ENCODE measurements at places on chromosomes 16 and 17.

GRCh38 chr16:58197314-58198012 lies 443 bp downstream of the CSNK2A2 start:
- no peak for DNase-seq

DNA sequence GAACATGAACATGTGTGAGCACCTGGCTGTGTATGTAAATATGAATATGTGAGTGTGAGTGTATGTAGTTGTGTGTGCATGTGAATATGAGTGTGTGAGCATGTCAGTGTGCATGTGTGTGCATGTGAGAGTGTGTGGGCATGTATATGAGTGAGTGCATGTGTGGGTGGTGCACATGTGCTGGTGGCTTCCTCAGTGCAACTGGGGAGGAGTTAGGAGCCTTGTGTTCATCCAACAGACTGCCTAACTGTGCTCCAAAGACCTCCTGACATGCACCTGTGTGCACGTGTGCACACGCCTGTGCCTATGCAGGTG lies 1.4 kb downstream of the TMEM235 start:
- DNase-seq, result no peak

- no peak for DNase-seq
Measured at GRCh38 chr17:73057196-73057595, 35.3 kb downstream of the SLC39A11 start.

DNA sequence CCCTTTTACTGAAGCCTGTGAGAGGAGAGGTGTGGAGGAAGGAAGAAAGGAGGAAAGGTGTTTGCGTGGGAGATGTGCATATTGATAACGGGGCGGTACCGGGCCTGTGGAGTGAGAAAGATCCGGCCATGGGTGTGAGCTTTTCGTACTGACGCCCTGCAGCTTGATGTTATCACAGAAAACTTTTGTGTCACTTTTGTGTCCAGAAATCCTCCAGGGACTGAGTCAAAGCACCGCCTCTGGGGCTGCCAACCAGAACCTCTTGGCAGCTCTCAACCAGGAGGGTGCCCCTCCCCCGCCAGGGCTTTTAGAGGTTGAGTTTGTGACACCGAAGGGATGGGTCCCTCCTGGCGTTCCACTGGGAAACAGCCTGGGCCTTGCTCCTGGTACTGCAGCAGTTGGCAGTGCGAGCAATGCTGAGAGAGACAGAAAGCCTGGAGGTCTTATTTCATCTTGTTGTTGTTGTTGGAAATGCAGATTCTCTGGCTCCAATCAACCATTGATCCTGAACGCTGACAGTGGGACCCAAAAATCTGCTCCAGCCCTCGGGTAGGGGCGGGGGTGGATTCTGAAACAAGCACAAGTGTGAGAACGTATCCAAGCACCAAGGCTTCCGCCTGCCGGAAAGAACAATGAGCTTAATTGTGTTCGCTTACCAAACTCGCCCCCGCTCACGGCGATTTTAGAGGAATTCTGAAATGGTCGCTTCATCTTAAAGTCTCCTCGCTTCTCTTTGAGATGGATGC lies 65.0 kb downstream of the CRISPLD2 start:
- DNase-seq, result no peak

DNA sequence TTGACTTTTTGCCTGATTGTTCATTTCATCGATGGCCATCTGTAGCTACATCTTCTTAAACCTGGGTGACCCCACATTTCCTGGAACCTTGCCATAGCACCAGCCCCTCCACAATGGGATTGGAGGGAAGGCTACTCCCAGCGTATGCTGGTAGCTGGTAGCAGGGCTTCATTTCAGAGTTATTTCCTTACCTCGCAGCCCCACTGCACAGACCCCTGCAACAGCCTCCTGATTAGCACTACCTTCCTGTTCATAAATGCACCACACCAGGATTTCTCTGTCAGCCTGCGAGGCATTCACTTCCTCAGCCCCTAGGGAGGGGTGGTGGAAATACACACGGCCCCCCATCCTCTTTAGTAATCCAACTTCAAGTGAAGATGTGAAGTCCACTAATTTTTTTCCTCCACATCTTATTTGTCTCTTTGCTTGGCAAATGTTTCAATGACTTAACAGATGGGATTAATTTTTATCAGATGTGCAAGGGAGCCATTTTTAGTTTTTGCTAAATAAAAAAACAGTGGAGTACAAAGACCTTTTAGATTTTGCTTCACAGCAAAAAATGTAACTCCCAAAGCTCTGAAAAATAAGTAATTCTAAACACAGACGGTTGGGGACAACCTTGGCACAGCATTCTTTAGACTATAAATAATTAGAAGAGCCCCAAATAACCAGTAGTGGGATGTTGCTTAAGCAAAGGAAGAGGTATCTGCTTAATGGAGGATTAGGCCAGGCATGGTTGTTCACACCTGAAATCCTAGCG lies 76.6 kb downstream of the CLEC16A start:
- DNase-seq, result no peak
